Myocyte (in vitro differentiated cells): ENCODE measurements at places on chromosomes 11 and 22. TPM values are rescaled to one million over a fixed set of nuclear protein-coding genes. Genes with fewer than 3 reads are reported as not detected.

The LMO2 gene
- total RNA-seq = 8.5 and 10.6 TPM in 2 replicates

The OR4D5 gene
- not detected in 2 replicates for total RNA-seq

The DGAT2 gene
- 1.2 and 1.7 TPM in 2 replicates for total RNA-seq

The HOATZ gene
- total RNA-seq = not detected in 2 replicates

DNA sequence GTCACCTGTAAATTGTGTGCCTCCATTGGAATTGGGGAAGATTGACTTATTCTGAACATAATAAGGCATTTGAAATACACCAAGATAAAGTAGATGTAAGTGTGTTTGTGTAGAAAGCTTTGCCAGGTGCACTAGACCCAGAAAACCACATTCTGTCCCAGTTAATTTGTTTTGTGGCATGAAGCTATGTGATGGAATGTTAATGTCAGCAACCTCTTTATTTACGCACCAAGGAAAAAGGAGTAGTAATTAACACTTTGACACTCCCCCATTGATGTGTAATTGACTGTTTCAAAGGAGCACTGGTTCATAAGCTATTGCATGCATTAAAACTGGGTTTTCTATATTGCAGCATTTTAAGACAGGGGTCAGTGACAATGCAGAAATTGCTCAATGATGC lies 14.3 kb downstream of the EIF3M start:
- no peak for DNase-seq

DNA sequence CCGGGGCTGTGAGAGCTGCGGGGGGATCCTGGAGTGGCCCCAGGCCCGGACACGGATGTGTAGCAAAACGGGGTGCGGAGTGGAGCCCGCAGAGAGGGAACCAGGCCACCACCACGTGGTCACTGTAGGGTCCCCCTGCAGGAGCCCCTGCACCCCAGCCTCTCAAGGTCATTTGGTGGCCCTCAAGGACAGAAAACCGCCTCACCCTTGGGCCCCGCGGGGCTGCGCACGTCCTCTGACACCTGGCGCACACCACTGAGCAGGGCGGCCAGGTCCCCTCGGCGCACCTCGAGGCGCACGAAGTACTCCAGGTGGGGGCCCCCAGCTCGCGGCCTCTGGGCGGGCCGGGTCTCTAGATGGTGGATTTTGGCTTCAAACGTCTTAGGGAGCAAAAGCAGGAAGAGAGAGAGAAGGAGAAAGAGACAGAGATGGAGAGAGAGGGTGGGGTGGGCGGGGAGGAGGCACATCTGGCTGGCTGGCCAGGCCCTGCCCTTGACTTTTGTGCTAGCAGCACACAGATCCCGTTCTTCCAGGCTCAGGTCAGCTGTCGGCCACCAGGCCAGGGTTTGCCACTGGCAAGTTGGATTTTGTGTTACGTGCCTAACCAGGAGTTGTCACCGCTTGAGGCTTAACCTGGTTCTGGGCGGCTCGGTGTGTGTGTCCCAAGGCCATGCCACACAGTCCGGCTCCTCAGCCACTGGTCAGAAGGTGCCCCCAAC lies 3.2 kb downstream of the TH start:
- no peak for DNase-seq

DNA sequence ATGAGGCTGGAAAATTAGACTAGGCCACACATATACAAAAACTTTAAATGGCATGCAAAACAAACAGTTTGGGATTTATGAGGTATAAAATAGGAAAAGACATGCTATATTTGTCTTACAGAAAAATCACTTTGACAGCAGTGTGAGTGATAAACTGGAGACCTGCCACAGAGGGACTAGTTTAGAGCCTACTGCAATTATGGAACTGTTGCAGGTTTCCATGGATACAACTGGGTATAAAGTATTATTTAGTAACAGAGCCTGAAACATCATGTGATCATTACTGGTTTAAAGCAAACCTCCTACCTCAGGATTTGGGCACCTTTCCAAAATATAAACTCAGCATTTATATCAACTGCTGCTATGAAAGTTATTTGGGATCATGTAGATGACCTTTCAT lies 1032.5 kb downstream of the DLG2 start:
- no peak for DNase-seq

DNA sequence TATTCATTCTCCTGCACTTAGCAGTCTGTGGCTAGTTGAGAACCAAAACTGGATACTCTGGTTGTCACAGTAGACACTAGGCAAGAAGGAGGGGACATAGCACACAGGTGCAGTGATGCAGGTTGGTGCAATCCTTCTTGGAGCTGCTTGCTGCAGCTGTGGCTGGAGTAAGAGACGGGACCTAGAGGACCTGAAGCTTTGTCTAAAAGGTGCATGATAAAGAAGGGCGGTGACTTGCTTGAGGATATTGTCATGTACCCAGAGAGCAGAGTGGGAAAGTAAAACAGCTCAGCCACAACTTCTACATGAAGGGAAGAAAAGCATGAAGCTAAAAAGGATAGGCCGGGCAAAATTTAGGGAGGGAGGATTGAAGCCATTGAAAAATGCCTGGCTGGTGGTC lies 304.1 kb upstream of the KIRREL3 start:
- DNase-seq = no peak

- DNase-seq = no peak
These were observed 18.5 kb downstream of the SLC22A12 start for GRCh38 chr11:64609436-64610047.

- DNase-seq = no peak
These were observed 11.2 kb downstream of the PLA2G6 start for GRCh38 chr22:38170469-38170868.

- DNase-seq = no peak
These were observed 36.0 kb upstream of the LDLRAD3 start for GRCh38 chr11:35907648-35908431.

DNA sequence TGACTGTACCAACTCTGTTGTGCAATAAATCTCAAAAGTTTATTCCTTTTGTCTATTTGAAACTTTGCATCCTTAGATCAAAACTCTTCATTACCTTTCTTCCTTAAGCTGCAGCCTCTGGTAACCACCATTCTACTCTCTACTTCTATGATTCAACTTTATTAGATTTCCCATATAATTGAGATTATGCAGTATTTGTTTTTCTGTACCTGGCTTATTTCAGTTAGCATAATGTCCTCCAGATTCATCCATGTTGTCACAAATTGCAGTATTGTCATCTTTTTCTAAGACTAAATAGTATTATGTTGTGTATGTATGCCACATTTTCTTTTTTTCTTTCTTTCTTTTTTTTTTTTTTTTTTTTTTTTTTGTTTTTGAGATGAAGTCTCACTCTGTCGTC lies 1176.3 kb upstream of the TENM4 start:
- no peak for DNase-seq

DNA sequence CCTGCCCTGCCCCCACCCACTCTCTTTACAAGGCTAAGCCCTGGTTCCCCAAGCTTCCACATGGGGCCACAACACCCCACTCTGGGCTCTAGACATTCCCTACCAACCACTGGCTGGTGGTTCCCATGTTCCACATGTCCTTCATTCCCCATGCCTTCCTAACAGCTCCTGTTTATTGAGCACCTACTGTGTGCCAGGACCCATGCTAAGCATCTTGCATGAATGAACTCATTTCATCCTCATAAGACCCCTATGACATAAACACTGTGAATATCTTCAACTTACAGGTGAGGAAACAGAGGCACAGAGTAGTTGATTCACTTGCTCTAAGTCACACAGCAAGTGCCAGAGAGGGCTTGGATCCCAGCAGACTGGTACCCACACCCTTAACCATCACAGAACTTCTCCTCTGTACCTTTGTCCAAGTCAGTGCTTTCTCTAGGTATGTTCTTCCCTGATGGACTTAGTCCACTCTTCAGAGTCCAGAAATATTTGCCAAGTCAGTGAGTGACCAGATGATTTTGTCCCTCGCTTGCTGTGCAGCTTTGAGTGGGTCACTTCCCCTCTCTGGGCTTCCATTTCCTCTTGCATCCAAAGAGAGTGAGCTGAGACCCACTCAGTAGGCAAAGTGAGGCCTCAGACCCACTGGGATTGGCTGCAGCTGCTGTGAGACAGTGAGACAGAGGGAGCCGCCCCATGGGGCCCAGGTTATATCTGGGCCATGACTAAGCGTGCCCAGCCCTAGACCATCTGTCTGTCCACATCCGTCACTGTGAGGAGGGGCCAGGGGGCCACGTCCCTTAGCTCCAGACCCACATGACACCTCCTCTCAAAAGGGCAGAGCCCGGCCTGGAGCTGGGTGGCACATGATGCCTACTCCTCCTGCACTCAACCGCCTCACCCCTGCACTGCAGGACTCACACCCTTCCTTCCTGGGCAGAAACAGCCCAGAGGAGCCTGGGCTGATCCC lies 132.4 kb downstream of the MN1 start:
- peak; percentile 99 for DNase-seq

- DNase-seq = no peak
These were observed 59.7 kb upstream of the LMO1 start for GRCh38 chr11:8323161-8323935.

DNA sequence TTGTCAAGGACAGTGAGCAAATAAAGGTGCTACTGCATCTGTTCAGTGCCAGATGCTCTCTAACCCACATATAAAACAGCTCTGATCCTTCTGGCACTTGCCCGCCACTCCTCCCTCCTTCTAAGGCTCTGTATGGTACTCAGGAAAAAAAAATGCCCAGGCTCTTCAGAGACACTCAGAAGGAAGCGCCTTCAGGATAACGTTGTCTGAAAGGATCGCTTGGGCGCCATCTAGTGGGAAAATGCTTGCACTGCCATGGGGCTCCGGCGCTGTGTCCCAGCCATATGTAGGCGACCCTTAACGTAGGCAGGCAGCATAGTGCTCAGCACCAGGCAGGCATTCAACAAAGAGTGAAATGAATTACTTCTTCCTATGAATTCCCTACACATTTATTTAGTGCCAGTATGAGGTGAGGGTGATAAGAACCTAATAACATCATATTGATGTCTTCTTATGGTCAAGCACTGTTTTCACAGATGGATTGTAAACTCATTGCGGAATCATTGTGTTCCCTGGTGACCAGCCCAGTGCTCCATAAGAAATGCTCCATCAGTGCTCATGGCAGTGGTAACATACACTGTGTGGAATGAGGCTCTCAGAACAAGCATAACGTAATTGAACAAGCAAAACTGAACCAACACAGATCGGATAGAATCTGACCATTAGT lies 39.6 kb downstream of the PAMR1 start:
- DNase-seq = peak; percentile 86

DNA sequence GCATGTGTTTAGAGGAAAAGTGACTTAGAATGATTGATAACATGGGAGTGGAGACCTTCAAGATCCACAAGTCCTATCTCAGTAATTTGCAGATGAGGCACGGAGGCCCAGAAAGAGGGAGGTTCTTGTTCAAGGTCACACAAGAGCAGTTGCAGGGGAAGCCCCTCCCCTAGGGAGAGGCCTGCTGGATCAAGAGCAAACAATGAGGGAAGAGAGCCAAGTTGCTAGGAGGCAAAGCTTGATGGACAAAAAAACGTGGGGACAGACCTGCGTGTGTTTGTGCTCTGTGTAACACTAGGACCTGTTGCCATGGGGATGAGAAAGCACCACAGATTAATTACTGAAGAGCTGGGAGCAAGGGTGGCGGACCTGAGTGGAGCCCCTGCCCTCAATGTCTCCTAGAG lies 6.4 kb upstream of the MFRP start:
- peak; percentile 41 for DNase-seq

DNA sequence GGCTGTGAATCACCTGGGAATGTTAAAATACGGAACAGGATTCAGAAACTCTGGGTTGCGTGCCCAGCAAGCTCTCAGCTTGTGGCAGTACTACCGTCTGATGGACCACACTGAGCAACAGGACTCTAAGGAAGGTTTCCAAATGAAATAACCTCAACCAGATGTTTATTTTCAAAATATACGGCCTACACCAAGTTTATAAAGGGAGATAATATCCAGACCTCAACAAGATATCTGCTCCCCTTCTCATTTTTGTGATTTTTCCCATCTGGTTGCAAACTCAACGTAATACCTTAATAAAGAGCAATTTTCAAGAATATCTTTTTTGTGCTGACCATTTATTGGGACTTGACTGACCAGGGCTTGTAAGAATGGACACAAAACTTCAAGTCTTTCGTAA lies 49.4 kb downstream of the SLC25A17 start:
- no peak for DNase-seq

GRCh38 chr11:119318240-119319135 lies 1.6 kb upstream of the MCAM start:
- no peak for DNase-seq

GRCh38 chr11:15055620-15056356 lies 17.6 kb upstream of the CALCB start:
- no peak for DNase-seq

DNA sequence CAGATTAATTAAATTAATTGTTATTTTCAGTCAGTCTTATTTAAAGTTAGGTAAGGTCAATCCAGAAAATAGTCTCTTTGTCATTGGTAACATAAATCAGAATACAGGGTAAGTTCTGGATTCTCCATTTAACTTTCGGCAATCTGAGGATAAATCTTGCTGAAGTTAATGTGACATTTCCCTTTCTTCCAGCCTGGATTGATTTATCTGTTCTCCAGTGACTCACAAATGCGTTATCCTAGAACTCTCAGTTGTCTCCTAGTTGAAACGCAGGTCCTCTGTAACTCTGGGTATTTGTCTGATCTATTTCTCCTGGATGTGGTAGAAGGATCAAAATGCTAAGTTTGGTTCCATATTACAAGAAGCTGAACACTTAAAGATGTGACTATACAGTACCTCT lies 21.0 kb downstream of the OR51E1 start:
- DNase-seq = no peak

DNA sequence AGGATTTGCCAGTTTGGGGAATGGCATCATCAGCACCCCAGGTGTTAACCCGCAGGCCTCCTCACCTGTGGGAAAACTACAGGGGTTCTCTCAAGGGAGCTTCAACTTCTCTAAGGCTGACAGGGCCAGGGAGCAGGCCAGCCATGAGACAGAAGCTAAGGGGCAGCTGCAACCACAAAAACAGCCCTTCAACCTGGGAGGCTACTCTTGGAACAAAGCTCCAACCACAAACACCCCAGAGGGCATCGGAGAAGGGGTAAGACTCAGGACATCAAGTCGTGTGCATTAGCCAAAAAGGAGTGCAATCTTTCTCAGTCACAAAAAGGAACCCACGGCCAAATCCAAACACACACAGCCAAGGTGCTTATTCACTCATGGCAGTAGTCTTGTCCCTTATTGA lies 103.0 kb downstream of the PLEKHA7 start:
- peak; percentile 34 for DNase-seq

GRCh38 chr22:48907591-48907990 lies 920.1 kb downstream of the BRD1 start:
- no peak for DNase-seq

DNA sequence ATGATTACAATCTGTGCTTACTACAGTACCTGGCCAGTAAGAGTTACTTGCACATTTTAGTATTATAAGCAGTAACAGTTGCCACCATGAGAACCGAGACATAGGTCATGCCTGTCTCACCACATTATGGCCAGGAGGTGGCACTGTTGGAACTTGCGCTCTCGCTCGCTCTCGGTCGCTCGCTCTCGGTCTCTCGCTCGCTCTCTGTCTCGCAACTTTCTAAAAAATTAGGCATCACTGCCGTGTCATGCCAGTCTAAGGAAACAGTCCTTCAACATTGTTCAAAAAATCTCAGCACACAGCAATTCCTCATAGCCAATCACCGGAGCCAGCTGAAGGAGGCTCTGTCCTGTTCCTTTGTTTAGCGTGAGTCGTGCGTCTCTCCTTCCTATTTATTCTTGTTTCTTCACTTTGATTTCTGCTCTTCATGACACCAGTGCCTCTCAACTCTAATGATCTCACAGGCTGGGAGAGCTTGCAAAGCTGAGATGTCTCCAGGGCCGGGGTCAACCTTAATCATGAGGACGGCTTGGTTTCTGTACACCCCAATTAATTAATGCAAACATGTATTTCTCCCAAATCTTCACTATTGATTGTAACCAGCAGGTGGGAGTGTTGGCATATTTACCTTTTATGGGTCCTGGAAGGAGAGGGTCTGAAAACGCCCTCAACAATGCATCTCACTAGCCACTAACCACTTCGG lies 6.3 kb upstream of the ADAMTS8 start:
- DNase-seq = peak; percentile 90

GRCh38 chr11:72741849-72742512 lies 10.2 kb downstream of the ARAP1 start:
- no peak for DNase-seq
